ENCODE measurements at places on chromosomes 2 and 18.
A peak's percentile ranks its signal among the peaks of the same experiment; 100 is the strongest.

DNA sequence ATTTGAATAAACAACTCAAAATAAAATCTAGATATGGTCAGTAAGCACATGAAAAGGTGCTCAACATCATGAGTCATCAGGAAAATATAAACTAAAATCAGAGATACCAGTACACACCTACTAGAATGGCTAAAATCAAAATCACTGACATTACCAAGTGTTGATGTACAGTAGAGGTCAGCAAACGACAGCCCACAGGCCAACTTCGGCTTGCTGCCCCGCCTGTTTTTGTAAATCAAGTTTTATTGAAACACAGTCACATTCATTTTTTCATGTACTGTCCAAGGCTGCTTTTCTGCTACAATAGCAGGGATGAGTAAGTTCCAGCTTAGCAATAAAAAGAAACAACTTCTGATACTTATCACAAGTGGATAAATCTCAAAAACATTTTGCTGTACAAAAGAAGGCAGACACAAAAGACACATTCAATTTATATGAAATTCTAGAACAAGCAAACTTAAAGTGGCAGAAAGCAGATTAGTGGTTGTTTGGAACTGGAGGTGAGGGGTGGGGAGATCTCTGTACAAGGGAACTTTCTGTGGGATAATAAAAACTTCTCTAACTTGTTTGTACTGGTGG is 32.1 kb downstream of the TRAK2 start:
- no peak for DNase-seq

GRCh38 chr2:109164739-109165221 is 35.8 kb downstream of the SH3RF3 start:
- DNase-seq: no peak

GRCh38 chr2:235981631-235982030 is 186.6 kb downstream of the GBX2 start:
- no peak for DNase-seq

DNA sequence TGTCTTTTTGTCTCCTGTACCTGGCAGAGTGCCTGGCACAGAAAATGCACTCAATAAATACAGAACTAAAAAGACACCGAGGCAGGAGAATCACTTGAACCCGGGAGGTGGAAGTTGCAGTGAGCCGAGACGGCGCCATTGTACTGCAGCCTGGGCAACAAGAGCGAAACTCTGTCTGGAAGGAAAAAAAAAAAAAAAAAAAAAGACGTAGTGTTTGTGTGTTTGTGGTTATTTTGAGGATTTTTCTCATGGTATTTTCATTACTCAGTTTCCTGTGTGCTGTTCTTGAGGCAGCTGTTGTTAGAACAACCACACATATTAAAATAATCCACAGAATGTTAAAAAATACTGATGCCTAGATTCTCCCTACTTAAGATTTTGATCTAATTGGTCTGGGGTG is 519.2 kb upstream of the SPHKAP start:
- no peak for DNase-seq

DNA sequence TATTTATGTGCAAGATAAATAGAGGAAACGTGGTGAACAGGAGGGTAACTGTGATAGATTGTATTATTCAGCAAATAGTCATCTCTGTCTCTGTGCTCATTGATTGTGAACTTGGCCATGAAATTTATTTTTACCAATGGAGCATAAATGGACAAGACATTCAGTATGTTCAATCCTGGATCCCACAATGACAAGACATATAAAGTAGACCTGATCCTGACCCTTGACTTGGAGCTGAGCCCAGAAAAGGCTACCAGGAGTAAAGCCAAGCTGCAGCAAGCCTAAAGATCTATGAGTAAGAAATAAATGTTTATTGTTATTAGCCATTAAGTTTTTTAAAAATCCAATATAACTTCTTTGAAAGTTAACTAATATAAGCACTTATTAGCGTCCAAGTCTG is 531.2 kb downstream of the PIK3C3 start:
- no peak for DNase-seq

DNA sequence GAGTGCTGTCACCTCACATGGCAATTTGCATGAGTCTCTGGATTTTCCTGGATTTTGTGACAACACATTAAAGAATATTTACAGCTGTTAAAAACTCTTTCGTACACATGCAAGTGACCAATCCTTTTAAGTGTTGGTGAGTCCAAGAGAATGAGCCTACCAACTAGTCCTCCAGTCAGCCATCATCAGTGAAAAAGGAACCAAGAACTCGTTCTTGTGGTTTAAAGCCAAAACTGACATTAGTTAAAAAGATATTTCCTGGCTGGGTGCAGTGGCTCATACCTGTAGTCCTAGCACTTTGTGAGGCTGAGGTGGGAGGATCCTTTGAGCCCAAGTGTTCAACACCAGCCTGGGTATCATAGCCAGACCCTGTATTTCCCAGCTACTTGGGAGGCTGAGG is 215.4 kb upstream of the ITGA4 start:
- no peak for DNase-seq

GRCh38 chr2:165009466-165009865 is 54.1 kb upstream of the SLC38A11 start:
- DNase-seq: no peak

DNA sequence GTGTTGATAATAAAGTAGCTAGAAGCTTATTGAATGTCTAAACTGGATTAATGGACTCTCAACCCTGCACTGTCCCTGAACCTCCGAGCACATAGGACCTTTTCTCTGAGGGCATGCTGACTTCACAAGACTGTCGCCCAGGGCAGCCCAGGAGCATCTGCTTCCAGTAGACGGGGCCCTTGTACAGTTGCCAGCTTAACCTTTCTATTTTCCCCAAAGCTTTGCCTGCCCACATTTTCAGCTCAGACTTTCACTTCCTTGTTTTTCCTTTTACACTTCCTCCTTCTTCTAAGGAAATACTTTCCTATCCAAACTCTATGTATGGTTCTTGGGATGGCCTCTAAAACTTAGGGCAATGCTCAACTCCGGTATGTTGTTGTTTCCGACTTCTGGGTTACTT is 1.3 kb downstream of the VWA3B start:
- no peak for DNase-seq

DNA sequence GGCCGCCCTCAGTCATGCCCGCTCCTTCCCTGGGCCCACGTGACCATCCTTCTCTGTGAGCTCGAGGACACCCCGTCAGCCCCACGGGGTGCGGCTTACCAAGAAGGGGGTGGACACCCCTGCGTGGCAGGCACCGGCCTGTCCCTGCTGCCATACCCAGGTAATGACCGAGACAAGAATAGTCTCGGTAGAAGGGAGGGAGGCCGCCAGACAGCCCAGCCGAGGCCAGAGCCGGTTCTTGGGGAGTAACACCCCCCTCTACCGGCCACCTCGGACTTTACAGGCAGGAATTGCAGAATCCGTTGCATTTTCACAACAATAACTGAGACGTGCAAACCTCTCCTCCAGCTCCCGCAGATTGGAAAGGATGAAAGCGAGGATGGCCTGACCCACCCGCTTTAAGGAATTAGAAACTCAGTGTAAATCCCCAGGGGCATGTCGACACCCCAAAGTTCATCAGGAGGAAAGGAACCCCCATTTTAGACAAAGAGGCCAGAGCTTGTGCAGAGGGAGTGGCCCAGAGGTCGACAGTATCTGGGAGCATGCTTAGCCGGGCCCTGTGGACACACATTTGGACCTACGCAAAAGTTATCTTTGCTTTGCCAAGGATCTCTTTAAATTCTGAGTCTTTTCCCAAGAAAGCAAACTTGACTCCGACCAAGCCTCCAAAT is 60.1 kb upstream of the GLI2 start:
- peak; percentile 7 for DNase-seq

- no peak for DNase-seq
Measured at GRCh38 chr18:37567061-37567993, 1.7 kb upstream of the CELF4 start.

- DNase-seq: no peak
Measured at GRCh38 chr2:140307532-140307931, 1527.3 kb upstream of the NXPH2 start.

DNA sequence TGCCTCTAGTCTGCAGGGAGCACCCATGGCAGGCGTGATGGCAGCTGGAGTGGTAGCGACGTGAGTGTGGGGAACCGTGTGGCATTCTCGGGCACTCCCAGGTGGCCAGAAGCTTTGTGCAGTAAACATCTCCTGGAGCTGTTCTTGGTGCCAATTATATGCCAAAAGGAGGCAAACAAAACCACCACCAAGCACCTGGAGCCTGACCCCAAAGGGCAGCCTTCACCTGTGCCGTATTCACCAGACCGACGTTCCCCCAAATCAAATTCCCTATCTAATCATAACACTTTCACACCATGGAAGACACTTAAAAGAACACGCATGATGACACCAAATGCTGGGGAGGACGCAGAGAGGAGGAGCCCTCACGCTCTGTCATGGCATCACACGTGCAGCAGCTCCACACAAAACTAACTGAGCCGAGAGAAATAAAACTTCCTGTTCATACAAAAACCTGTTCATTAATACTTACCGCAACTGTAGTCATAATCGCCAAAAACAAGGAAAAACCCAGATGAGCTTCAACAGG is 123.6 kb downstream of the EIPR1 start:
- DNase-seq: no peak

GRCh38 chr2:232666051-232666805 is 30.9 kb upstream of the GIGYF2 start:
- DNase-seq: no peak

DNA sequence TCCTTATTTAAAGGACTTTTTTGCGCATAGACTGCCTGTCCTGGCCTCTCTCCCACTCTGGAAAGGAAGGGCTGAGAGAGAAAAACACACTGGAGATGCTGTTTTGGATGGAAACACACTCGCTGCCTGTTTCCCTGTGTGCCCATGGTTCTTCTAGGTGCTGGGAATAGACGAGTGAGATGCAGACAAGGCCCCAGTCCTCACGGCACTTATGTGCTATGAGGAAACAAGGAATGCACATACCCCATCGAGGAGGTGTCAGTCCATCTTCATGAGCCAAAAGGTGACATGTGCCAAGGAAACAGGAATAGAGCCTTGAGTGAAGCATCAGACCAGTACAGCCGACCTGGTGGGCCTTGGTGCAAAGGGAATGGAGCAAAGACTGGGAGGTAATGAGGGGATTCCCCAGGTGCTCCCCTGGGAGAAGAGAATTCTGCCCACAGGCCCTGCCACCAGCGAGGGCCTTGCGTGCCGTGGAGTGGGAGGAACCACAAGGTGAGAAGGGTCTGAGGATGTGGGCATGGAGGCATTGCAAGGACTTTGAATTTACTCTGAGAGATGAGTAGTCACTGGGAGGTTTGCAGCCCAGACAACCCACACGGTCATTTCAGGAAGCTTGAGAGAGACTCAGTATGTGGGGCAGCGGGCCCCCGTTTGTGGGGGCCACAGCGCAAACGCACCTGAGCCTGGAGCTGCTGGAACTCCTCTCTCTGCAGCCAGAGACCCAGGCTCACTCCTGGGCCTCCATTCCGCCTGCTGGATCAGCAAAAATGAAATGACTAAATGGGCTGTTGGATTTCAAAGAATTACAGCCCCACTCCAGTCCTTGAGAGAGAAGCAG is 197.5 kb upstream of the COPS8 start:
- no peak for DNase-seq

GRCh38 chr2:205024822-205025518 is 479.7 kb downstream of the PARD3B start:
- DNase-seq: no peak

DNA sequence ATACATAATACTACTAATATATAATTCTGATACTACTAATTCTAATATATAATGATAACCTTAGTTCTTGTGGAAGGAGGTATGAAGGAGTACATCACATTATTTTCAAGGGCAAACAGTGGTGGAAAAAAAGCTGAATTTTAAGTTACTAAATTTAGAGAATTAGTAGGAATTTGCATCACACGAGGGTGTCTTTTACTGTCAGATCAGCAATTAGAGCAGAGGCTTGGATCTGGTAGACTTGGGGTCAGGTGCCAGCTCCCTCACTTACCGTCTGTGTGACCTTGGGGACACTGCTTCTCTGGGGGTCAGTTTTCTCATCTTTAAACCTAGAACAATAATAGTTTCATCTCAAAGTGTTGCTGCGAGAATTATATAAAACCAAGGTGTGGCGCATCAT is 114.1 kb upstream of the NEDD4L start:
- no peak for DNase-seq

DNA sequence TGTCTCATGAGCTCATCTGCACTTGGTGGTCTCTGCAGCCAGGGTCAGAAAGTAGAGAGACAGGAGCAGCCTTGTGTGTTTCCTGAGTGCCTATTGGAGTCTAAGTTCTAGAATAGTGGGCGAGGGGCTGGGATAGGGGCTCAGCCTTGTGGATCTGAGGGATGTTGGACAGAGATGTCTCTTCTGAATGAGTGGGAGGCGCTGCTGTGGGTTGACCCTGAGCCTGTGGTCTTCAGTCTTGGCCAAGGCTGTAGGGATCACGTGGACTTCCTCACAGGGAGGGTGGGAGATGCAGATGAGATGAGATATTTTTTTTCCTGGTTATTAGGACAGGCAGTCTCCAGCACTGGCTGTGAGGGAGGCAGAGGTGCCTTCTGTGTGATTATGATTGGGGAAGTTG is 61.8 kb downstream of the RNF144A start:
- no peak for DNase-seq

DNA sequence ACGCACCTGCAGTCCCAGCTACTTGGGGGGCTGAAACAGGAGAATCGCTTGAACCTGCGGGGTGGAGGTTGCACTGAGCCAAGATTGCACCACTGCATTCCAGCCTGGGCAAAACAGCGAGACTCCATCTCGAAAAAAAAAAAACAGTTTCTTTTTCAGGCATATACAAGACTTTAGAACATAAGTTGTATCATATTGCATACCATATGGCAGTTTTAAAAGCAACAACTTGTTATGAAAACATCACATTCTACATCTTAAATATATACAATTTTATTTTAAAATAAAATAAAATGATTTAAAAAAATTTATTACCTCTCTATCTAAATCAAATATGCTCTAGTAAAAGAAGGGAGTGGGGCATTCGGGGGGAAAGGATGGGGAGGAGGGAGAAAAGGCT is 39.4 kb upstream of the SP5 start:
- no peak for DNase-seq

DNA sequence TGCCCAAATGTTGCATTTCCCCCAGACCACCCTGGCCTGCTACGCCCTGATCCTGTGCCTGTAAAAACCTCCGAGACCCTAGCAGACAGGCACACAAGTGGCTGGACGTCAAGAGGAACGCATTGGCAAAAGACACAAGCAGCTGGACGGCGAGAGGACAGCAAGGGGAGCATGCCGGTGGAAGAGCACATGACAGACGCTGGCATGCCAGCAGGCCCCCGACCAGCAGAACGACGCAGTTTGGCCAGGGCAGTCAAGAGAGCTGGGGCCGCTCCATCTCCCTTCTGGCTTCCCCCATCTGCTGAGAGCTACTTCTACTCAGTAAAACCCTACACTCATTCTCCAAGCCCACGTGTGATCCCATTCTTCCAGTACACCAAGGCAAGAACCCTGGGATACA is 42.1 kb downstream of the SAP130 start:
- DNase-seq: no peak

- DNase-seq: no peak
Measured at GRCh38 chr2:172000696-172001361, 1.1 kb downstream of the METAP1D start.

- no peak for DNase-seq
Measured at GRCh38 chr18:36047521-36047920, 19.8 kb downstream of the RPRD1A start.

DNA sequence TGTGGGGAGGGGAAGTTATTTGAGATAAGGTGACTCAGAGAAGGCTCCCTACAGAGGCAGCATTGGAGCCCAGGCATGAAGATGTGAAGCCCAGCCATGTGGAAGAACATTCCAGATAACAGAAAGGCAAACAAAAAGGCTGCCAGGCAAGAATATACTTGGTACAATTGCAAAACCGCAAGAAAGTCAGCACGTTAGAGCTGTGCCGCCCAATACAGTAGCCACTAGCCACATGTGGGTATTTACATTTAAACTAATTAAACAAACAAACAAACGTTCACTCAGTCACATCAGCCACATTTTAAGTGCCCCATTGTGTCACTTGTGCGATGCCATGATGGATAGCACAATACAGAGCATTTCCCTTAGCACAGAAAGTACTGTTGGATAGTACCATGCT is 179.6 kb downstream of the SATB2 start:
- no peak for DNase-seq

All from stimulated activated CD8-positive, alpha-beta memory T cell treated with anti-CD3 and anti-CD28 coated beads, Interleukin-4, amount 100 ng/mL, for 1 hour (primary cell).